ENCODE measurements at places on chromosomes 3 and 15.

- H3K36me3 ChIP-seq = no peaks in the 10 kb centered on the region
- H3K27me3 ChIP-seq = no peaks in the 10 kb centered on the region
- peak overlapping the region; percentile 88 for H3K4me3 ChIP-seq
- H3K4me1 ChIP-seq = peaks cover 32% of the 10 kb centered on the region
Measured at GRCh38 chr3:195906865-195907683, 1.3 kb downstream of the TNK2 start.

- no peaks in the 10 kb centered on the region for H3K36me3 ChIP-seq
- no peak overlapping the region for H3K4me3 ChIP-seq
- no peak overlapping the region for H3K27ac ChIP-seq
- H3K27me3 ChIP-seq = no peaks in the 10 kb centered on the region
- no peaks in the 10 kb centered on the region for H3K4me1 ChIP-seq
- DNase-seq = no peak
Measured at GRCh38 chr15:42048821-42049200, 28.0 kb upstream of the PLA2G4E start.

DNA sequence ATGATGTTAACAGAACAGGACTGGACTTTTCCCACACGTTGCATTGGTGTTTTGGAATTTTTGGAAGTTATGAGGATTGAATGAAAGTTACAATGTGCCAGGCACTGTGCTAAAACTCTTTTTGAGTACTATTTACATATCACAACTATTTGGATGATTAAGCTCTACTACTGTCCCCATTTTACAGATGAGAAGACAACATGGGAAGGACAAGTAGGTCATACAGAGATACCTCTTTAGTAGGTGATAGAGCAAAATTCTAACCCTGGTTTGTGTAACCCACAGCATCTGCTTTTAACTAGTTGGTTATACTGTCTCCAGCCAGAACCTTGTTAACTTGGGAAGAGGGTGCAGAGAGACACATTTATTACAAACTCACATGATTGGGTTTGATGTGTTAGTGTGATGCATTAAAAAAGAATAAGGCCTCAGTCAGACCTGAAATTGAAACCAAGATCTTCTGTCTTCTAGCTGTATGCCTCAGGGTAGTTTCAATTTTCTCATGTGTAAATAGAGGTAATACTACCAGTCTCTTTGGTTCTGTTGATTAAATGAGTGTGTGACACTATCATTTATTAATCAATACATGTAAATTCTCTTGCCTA lies 1.4 kb downstream of the NDUFB4 start:
- H3K27ac ChIP-seq = peak overlapping the region; percentile 64
- no peaks in the 10 kb centered on the region for H3K27me3 ChIP-seq
- H3K4me3 ChIP-seq = peak overlapping the region; percentile 64
- peak; percentile 25 for DNase-seq

- no peak overlapping the region for H3K27ac ChIP-seq
- DNase-seq = no peak
- no peak overlapping the region for H3K4me3 ChIP-seq
- H3K36me3 ChIP-seq = no peaks in the 10 kb centered on the region
- no peaks in the 10 kb centered on the region for H3K4me1 ChIP-seq
- H3K27me3 ChIP-seq = no peaks in the 10 kb centered on the region
Measured at GRCh38 chr3:194053136-194053535, 82.8 kb upstream of the HES1 start.

DNA sequence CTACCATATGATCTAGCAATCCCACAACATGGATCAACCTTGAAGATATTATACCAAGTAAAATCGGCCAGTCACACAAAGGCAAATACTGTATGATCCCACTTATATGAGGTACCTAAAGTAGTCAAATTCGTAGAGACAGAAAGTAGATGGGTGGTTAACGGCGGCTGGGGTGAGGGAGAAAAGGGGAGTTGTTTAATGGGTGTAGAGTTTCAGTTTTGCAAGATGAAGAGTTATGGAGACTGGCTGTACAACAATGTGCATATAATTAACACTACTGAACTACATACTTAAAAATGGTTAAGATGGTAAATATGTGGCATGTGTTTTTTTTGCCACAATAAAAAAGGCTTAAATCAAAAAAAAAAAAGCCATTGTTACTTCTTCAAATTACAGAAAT lies 60.4 kb downstream of the GPR176 start:
- no peaks in the 10 kb centered on the region for H3K4me1 ChIP-seq
- no peaks in the 10 kb centered on the region for H3K36me3 ChIP-seq
- H3K27ac ChIP-seq = no peak overlapping the region
- DNase-seq = no peak
- H3K27me3 ChIP-seq = no peaks in the 10 kb centered on the region

Data from GM12878 (cell line).